ENCODE measurements at places on chromosomes 5 and 9.

- DNase-seq = no peak
Observed at GRCh38 chr5:172149073-172149472, 39.0 kb downstream of the STK10 start.

GRCh38 chr5:139795074-139796001, at the start of gene PSD2:
Gene PSD2, plus strand, starts transcription at chr5:139795808. Its CDS starts 13,633 bp downstream, at chr5:139809441.
- DNase-seq = peak; percentile 8

- DNase-seq = no peak
Observed at GRCh38 chr9:98781588-98782383, 14.6 kb downstream of the ANKS6 start.

DNA sequence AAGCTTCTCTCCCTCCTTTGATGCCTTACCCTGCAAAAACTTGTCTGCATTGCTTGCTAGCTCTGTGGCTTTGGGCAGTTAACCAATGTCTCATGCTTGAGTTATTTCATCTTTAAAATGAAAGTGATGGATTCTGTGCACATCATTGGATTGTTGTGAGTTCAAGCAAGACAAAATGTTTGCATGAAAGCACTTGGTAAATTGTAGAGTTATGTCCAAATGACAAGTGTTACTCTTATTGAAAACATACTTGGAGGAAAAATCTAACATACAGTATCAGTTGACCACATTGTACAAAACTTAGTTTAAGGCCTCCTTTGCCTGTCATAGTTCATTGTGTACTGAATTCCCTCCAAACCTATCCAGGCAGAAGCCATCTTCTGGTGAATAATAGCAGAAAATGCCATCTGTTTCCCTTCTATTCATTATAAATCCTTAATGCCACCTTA, 30.0 kb downstream of the TGFBR1 start:
- DNase-seq = no peak

DNA sequence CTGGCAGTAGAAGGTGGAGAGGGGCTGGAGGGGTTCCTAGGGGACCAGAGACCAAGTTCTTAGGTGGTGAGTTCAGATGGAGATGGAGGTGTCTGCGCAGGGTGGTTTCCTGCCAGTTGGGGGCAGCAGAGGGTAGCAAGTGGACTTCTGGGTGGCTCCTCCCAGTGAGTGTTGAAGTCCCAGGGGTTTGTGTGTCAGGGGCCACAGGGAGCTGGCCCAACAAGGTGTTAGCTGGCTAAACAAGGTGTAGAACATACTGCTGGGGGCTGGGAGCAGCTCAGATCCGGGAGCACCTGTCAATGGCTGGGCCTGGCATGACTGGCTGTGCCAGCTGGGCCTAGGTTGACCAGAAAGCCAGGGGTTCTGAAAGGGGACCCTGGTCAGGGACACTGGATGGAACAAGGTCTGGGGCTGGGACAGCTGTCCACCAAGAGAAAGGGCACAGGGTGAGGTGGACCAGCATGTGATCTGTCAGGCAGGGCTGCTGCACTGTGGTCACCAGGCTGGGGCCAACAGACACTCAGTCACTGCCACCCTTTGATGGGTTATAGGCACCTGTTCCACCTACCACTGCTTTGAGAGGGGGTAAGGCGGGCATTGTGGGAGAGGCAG, 35.6 kb downstream of the DAB2IP start:
- DNase-seq = no peak

DNA sequence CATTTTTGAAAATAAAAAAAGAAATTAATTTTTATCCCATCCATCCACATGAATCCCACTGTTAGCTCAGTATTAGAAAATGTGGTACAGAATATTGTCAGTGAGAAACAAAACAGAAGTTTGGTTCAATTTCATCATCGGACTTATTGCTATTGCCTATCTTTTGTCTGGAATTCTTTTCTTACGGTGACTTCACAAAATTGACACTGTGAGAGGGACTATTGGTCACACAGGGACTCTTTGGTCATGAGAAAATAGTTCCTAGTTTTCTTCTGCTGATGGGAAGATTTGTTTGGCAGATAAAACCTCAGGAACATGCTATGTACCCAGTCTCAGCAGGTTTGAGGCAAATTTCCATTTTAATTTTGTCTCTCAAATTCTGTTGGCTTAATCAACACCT, 186.2 kb upstream of the ELL2 start:
- no peak for DNase-seq

- DNase-seq = no peak
Observed at GRCh38 chr5:88390096-88390441, 121.4 kb upstream of the TMEM161B start.

DNA sequence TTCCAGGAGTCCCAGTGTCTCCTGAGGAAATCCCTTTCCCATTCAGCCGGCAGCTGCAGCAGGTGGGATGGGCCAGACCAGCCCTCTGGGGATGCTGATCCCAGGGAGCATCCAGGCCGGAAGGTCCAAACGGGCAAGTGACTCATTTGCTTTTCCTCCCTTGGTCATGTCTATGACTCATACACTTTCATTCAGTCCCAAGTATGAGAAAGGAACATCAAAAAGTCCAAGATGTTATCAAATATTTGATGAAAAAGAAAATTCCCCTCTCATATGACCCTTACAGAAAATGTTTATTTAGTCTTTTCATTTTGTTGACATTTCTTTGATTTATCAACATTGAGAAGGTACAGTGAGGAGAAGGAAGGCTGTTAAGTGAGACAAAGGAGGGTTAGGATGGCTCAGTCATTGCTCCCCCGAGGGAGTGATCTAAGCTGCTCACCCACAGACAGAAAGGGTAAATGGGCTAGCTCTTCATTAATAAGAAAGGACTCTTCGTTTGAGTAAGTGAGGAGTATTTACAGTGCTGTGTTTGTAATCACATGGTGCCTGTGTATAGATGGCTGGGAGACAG, 117.6 kb upstream of the ANKRD55 start:
- no peak for DNase-seq

DNA sequence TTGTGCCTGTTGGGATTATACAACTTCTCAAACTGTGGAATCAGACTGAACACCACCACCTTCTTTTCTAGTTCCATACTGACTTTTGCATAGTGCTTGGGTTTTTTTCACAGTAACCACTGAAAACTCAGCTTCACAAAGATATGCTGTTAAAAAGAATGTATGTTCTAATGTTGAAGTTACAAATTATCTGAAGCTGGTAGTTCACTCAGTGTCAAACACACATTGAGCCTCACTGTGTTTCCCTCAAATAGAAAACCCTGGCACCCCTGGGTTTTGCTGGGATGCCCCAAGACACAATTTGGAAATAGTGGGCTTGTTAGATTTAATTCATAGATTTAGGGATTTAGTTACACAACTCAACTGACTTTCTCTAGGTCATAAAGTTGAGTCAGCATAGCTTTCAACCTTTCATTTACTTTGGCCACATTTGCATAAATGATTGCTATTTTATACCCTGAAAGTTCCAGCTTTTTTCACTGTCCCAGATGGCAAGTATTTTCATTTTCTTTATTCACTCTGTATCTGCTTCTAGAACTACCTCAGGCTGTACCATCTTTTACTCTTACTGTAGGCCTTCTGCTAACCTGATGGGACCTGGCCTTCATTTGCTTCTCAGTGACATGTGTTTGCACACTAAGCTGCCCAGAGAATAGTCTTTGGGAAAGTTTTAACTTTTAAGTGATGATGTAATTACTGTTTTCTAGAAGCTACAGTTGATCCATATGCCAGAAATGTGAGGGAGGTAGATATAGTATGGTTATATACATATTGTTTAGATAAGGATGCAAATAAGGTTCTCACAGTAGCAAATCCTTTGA, 115.1 kb downstream of the CDC42SE2 start:
- no peak for DNase-seq

DNA sequence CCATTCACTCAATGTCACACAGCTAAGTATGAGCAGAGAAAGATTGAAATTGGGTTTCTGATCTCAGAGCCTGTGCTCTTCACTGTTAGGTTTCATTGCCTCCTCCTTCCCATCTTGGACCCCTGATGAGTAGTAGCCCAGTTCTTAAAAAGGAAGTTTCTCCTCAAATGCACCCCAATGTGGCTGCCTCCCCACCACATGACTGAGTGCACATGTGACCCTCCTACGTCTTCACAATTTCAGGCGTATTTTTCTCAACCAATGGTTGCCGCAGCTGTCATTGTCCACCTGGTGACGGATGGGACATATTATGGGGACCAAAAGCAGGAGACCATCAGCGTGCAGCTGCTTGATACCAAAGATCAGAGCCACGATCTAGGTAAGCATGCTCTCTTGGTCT, 178.5 kb downstream of the PAPPA start:
- no peak for DNase-seq

DNA sequence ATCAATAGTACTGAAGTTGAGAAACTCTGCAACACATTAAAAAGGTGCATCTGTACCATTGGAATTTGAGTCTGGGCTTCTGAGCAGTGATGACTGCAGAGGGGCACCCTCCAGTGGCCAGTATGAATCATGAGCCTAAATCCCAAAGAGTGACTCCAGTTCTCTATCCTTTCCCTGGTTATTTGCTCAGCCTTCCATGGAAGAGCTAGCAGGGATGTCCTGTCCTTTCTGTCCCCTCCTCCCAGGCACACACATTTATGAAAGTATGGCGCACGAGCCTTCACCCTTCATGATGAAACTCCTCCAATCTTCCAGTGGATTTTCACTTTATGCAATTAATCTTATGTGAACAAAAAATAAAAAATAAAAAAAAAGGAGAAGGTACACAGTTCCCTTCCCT, 81.0 kb downstream of the ESM1 start:
- no peak for DNase-seq

GRCh38 chr5:22390888-22391287, 462.3 kb downstream of the CDH12 start:
- DNase-seq = no peak

DNA sequence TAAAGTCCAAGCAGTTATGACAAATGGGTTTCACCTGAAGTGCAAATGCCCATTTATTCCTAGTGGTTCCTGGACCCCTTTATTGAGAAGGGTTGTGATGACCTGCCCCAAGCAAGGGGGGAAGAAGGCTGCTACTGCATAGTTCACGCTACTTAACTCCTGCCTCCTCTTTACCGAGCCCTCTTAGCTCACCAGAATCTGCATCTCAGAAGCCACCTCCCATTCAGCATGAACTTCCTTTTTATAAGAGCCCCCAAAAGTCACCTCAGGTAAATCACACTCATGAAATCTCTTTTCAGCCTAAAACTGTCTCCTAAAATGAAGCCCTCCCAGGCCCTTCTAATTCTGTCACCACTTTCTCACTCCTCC, 26.6 kb upstream of the C9orf72 start:
- no peak for DNase-seq

DNA sequence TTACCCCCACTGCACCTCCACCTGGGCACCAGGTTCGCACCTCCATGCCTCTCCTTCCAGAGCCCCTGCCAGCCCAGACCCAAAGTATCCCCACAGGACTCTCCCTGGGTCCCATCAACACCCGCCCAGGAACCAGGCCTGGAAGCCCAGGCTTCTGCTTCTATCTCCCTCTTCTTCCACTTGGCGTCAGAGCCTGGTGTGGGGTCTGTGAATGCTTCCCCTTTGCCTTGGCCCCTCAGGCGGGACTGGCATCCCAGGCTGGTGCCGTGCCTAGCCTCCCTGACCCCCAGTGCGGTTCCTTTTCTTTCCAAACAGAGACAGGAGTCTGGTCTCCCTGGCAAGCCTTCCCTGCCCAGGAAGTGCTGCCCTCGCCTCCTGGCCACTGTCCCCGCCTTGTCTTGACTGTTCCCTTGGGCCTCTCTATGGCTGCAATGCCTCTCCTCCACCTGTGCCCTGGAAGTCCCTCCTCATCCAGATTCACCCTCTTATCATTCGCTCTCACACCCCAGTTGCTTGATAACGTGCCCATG, 7.8 kb upstream of the TBC1D9B start:
- no peak for DNase-seq

- no peak for DNase-seq
Observed at GRCh38 chr5:178165581-178165980, 11.9 kb upstream of the NHP2 start.

GRCh38 chr5:97085459-97086181, 56.8 kb downstream of the LIX1 start:
- no peak for DNase-seq

- DNase-seq = no peak
Observed at GRCh38 chr9:95008151-95008771, 281.8 kb downstream of the AOPEP start.

DNA sequence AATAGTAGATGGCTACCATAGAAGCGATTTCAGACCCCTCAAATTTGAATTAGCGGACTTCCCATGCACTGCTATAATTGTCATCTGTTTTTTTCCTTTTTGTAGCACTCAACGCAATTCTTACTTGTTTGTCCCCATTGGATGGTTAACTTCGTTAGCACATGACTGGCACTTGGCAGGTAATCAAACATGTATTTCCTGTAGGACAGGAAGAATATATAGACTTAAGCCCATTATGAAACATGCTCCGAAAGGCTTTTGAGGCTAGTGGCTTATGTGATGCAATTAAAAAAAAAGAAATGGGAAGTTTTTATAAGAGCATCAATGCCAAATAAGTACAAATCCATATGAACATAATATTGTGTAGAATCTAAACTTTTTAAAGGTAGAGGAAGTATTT, 301.2 kb downstream of the PSAT1 start:
- DNase-seq = no peak

GRCh38 chr9:115598751-115599150, 480.8 kb upstream of the TNC start:
- DNase-seq = no peak

DNA sequence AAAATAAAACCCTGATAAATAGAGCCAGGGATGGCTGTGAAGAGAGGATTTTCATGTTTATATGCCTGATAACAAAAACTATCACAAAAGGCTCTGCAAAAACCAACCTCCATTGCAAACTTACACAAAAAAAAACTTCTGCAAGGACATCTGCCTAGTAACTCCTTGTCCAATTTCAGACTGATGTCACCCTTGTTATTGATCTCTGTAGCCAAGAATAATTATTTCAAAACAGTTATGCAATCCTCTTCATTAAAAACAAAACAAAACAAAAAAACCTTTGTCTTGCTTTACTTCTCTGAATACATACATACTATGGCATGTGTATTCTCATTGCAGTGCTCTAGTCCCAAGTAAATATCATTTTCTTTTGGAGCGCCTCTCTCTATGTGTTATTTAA, 49.7 kb downstream of the PHAX start:
- DNase-seq = no peak

GRCh38 chr5:113221294-113222176, 213.3 kb downstream of the TSSK1B start:
- no peak for DNase-seq

- DNase-seq = no peak
Observed at GRCh38 chr9:18274693-18275092, 199.3 kb upstream of the ADAMTSL1 start.

- DNase-seq = no peak
Observed at GRCh38 chr5:180563994-180564393, 27.3 kb downstream of the SCGB3A1 start.

GRCh38 chr9:122988920-122989621, 44.4 kb upstream of the GPR21 start:
- no peak for DNase-seq

DNA sequence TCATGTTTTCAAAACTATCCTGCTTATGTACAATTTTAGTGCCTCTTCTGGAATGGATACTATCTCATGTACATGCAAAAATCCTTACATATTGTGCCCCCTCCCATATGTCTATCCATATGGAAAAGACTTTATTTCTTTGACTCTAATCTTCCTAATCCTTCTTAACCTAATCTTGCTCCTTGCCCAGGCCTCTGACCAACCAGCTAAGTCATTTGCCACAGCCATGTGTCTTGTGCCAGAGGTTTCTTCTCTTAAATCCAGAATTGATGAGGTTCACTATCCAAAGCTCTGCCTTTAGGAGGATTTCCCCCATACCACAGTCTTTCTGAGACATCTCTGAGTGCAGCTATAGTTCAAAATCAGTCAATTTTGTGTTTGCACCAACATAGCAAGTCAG, 68.9 kb upstream of the RNF180 start:
- no peak for DNase-seq

GRCh38 chr5:153598099-153598498, 107.6 kb downstream of the GRIA1 start:
- DNase-seq = no peak

- no peak for DNase-seq
Observed at GRCh38 chr5:149628221-149628620, 46.9 kb downstream of the ARHGEF37 start.

Data from activated naive CD4-positive, alpha-beta T cell (primary cell).